ENCODE measurements at places on chromosomes 3 and 15.

GRCh38 chr3:139355476-139355875 is 11.7 kb downstream of the MRPS22 start:
- no peak for DNase-seq

DNA sequence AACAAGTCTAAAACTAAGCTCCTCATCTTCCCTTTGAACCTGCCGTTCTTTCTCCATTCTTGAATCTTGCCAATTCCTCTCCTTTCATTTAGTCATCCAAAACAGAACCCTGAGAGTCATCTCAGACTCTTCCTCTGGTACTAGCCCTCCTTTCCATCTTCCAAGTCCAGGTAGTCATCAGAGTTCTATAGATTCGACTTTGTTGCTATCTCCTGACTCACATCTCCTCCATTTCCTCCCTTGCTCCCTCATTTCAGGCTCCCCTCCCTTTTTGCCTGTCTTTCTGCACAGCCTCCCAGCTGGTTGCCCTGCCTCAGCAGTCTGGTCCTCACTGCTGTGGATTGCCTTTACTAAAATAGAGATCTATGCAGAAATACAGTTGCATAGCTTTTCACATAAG is 4.7 kb downstream of the ATG7 start:
- DNase-seq = no peak

DNA sequence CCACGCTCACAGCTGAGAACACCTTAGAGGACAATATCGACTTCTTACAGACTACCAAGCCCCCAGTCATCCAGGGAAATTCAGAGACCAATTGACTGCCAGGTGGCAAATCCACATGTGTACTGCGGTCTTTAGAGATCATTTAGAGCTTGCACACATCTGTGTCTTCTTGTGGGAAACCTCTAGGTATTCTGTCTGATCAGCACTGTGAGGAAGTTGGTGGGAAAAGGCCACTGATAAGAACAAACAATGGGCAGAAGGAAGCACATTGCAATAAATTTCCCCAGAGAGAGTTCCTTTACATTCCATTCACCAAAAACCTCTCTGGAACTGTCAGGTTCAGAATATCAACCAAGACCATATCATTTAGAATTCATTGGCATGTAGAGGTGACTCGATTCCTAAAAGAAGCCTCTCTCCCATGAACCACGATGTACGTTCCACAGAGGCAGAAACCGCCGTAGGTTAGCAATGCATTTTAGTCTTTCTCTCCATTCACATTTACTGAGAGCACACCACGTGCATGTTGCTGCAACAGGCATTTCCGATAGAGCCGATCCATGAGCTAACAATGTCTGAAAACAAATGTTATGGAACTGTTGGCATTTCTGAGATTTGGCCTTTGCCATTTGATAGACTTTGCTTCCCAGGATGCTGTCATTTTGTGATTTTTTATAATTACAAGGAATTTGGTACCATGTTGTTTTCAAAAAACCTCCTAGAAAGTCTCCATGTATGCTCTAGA is 287.3 kb upstream of the TPRG1 start:
- DNase-seq = no peak

DNA sequence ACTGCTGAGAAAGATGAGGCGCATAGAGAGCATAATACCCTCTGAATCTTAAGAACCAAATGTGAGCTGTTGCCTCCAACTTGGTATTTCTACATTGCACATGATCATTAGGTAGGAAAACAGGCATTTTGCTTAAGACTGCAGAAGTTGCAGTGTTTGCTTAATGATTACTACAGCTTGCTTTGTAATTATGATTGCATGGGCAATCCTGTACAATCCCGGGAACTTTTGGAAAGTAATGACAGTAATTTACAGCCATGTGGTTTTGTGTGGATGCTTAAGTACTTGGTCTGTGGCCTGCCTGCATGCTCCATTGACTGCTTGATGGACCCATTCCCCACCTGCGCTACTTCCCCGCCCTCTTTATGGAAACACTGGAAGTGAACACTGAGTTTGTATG is 301.1 kb downstream of the DIPK2A start:
- no peak for DNase-seq

DNA sequence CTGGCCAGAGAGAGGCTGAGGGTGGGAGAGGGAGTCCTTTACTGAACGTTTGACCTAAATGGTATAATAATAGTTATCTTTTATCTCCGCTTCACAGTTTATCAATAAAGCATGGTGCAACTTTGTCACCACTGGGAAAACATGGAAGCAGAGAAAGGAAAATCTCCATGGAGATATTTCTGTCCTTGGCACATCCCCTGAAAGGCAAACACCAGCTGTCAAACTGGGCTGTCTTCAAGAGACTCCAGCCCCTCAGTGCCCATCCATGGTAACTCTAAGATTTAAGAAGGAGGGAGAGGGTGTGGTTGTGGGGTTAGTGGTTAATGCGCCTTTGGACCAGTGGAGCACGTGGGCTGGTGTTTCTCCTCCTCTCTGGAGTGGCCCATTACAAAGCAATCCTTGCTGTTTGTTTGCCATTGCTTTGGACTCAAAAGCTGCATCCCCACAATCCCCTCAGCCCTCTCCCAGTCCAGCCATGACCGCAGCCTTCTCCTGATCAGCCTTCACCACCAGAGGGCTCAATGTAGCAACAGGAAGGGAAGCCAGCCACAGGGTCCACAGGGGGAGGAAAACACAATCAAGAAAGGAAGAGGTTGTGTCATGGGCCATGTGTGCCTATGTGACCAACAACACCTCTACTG is 38.2 kb upstream of the FAM174B start:
- no peak for DNase-seq

DNA sequence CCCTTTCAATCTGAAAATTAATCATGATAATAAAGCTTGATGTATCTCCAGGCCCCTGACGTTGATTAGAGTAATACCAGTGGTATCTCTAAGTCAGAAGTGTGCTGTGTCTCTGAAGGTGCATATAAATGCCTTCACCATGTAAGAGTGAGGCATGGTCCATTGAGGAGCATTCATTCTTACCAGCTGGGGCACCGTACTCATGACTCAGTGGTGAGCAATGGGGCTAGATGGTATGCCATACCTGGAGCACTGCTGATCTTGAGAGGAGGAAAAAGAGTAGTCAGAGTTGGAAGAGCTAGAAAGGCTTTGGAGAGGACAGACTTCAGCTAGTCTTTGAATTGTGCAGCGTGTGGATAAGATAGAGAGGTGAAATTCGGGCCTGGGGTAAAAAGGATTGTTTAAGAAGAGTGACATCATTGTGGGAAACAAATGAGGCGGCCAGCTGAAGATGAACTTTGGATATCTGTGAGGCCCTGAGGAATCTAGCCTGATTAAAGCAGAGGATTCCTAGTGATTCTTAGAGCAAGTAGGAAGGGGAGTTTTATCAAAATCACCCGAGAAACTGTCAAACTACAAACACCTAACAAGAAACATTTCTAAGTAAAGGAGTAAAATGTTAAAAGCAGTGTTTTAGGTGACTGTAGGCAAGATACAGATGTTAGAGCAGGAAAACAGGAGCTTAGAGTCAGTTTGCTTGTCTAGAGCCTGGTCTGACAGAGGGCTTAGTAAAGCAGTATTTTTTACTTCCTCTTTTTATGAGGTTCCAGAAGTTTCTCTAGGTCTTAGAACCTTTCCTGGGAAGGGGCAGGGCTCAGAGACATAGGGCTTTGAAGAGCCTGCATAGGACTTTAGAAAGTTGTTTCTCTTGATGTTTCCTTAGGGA is 13.6 kb downstream of the TMOD3 start:
- DNase-seq = peak; percentile 16

DNA sequence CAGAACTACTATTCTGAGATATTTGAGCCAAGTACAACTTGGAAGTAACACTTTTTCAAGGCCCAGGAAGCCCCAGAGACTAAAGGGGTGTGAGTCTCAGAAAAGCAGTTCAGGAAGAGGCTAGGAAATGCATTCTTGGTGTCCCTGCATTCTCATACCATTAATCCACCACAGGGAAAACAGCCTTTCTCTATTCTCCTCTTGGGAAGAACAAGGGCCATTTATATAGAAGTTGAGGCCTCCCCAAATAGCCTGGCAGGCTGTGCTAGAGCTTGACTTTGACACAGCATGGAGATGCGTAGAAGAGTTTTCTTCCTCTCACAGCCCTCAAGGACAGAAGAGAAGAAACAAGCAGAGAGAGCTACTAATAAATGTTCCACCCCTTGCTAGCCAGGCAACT is 5.5 kb upstream of the NR2C2 start:
- DNase-seq = no peak

GRCh38 chr3:159380891-159381290 is 579.0 kb downstream of the MFSD1 start:
- no peak for DNase-seq

GRCh38 chr15:65595960-65596359 is 15.0 kb downstream of the INTS14 start:
- DNase-seq = no peak

DNA sequence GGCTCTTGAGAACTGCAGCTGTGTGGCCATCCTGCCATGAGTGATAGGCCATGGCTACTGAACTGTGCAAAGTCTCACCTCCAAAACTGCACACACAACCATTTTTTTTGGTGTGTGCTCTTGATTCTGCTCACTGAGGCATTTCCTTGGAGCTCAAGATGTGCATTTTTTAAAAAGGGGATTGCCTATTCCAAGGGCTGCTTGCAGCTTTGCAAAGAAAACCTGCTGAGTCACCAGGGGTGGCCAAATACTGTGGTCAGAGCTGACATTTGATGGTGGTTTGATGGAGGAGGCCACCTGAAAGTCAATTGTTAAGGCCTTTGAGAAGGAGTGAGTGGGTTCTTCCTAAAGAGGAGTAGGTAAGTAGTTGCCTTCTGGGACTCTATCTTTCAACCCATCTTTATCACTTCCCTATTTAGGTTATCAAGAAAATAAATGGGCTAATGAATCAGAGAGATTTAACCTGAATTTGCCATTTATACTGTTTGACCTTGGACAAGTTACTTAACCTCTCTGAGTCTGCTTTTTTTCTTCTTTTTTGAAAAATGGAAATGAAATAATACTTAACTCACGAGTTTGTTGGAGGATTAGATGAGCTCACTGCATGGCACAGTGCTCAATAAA is 87.9 kb downstream of the CHST2 start:
- DNase-seq = no peak

DNA sequence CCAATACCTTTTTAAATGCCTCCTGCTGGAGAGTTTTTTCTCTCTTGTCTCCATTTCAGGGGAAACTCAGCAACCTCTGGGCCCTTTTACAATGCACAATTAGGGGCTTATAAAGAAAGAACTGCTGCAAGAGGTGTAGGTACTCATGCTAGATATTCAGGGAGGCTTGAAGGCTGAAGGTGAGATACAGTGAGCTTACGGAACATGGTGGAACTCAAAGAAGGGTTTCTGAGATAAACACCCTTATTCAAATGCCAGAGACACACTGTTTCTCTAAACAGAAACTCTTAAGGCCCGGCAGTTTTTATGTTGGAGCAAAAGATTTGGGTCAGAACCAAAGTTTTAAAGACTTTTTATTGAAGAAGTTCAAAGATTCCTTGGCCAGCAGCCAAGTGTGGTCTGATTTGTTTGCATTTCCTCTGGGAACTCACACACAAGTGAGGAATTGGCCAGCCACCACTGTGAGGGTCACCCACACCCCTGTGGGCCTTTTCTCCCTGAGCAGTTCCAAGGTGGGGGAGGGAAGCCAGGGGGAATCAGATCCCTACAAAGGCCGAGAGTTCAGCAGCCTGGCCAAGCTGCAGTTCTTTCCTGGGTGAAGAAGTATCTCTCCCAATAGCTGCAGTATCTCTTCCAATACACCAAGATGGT is 47.8 kb downstream of the TNFAIP8L3 start:
- DNase-seq = no peak

DNA sequence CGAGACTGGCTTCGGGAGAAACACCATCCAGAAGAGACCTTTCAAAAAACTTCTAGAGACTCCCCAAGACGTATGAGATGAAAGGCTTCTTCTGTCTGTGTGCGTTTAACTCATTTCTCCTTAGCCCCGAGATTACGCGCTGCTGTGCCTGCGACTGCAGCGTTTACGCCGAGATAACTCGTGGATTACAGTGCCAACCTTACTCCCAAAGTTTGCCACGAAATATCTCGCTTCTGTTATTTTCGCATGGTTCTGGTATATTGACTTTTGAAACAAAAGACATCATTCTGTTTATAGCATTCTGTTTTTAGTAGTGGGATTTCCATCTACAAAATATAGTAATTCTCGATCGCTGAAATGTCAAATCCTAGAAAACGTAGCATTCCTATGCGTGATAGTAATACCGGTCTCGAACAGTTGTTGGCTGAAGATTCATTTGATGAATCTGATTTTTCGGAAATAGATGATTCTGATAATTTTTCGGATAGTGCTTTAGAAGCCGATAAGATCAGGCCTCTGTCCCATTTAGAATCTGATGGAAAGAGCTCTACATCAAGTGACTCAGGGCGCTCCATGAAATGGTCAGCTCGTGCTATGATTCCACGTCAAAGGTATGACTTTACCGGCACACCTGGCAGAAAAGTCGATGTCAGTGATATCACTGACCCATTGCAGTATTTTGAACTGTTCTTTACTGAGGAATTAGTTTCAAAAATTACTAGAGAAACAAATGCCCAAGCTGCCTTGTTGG is 467 bp downstream of the PGBD4 start:
- DNase-seq = no peak

DNA sequence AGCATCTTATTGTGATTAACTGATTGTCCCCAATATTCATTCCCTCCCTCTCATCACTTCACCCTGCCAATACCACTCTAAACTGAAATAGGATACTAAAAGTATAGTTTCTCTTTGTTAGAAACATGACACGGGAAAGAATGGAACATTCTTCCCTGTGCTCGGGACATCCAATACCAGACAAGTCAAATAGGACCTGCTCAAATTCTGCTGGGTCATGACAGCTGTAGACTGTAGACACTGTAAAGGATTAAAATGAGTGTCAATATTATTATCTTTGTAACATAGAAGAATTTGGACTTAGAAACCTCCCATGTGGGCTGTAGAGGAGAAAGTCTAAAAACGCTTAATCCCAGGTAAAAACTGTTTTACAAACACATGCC is 315.0 kb upstream of the NR2E3 start:
- no peak for DNase-seq

GRCh38 chr3:73383470-73384049 is 241.2 kb downstream of the PDZRN3 start:
- DNase-seq = no peak

DNA sequence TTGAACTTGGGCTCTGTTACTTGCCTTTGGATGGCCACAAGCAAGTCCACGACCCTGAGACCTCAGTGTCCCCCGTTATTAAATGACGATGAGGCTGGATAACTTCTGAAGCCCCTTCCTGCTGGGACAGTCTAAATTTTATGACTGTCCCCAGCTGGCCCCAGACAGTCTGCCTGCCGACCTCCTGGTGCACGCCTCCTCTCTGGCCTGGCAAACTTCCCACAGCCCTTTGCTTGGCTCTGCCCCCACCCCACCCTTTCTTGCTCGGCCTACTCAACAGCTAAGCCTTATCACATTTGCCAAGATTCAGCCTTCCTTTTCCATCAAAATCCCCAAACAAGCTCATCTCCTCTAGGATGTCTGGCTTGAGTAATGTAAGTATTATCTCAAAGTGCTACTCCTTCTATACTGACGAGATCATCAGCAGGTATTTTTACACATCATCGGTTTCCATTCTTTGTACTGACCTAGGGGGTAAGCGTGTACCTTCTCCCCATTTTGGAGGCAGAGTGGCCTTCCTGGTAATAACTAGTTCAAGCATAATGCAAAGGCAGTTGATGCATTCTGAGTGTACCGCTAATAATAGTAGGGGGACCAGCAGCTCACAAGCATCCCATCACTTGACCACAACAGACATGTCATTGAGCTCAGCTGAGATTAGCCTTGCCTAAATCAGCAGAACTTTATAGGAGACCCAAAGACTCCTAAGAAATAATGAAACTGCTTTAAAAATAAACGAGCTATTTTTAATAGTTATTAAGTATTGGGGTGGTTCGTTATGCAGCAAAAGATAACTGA is 120.8 kb upstream of the HACD2 start:
- DNase-seq = no peak

All from T1000 (cell line).